ENCODE measurements at places on chromosomes 16 and 17.

DNA sequence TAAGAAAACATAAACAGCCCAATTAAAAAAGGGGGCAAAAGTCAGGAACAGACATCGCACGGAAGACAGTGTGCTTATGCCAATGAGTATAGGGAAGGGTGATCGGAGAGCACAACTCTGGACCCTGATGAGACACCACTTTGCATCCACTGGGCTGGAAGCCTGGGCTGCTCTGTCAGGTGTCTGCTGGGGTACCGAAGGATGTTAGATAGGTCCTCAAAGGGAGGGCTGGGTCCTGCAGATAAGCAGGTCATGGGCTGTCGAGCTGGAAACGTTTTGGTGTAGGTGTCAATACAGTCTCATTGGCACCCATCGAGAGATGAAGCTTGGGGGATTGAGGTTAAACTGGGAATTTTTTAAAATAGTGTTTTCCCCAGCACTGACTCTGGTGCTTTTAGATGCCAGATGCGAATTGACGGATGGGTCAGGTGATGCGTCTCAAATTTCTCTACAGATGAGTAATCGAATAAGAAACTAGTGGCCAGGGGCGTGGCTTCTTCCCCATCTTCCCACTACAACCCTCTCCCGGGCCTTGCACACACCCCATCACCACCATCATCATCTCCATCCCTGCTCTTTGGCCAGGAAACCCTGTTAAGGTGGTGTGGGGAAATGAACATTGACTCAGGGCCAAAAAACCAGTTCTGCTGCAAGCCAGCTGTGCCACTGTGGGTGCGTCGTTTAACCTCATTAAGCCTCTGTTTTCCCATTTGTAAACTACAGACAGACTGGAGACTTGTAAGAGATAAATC lies 47.8 kb upstream of the IRF8 start:
- DNase-seq, result no peak

DNA sequence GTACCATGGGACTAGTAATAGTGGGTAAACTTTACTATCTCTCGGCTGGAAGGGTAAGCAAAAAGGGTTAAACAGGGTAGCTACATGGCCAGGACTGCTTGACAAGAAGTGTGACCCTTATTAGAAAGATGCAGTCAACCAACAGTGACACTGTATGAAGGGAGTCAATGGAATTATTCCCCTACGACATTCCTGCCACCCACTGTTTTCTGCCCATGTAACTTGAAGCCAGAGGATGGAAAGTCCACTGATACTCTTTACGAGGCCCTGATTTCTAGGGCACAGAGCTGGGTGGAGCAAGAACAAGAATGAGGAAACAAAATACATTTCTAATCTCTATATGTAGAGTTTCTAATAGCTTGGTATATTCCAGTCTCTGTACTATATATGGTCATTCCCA lies 1102.5 kb downstream of the CDH11 start:
- DNase-seq, result no peak

DNA sequence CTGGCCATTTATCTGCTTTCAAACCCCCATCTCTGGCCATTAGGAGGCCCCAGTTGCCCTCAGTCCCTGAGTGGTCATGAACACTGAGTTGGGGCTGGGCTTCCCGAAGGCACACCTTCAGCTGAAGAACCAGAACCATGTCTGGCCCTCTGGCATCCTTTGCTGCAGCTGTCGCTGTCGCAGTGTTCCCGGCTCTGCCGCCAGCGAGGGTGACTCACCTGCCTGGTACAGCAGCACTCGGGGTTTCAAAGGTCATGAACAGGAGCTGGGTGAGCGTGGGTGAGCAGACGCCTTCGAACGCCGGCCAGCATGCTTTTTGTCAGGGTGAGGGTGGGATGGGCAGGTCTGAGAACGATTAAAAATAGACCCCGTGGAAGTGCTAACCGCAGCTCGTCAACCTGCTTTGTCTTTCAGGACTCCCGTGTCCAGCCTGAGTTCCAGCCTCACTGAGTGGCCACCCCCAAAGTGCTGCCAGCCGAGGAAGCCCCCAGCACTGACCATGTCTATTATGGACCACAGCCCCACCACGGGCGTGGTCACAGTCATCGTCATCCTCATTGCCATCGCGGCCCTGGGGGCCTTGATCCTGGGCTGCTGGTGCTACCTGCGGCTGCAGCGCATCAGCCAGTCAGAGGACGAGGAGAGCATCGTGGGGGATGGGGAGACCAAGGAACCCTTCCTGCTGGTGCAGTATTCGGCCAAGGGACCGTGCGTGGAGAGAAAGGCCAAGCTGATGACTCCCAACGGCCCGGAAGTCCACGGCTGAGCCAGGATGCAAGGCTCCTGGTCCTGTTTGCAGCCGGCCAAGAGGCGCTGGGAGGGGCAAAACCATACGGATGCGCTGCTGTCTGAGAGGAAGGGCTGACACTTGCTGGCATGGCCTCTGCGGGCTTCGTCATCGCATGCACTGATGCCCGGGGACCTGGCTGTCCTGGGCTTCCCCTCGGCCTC lies 7.6 kb downstream of the SNN start:
- DNase-seq, result no peak

- DNase-seq, result peak; percentile 59
Observed at GRCh38 chr17:42179911-42180410, 981 bp downstream of the KCNH4 start.

- DNase-seq, result no peak
Observed at GRCh38 chr17:80755650-80756405, 211.2 kb downstream of the RPTOR start.

DNA sequence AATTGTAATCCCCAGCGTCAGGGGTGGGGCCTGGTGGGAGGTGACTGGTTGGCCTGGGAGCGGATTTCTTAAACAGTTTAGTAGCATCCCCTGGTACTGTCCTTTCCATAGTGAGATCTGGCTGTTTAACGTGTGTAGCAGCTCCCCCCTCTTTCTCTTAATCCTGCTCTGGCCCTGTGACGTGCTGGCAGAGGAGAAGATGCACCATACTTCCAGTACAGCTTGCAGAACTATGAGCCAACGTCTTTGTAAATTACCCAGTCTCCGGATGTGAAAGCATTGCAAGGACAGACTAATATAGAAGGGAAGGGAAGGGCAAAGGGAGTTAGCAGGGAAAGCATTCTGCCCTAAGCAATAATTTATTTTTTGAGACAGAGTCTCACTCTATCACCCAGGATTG lies 83.9 kb downstream of the RMI2 start:
- DNase-seq, result no peak

DNA sequence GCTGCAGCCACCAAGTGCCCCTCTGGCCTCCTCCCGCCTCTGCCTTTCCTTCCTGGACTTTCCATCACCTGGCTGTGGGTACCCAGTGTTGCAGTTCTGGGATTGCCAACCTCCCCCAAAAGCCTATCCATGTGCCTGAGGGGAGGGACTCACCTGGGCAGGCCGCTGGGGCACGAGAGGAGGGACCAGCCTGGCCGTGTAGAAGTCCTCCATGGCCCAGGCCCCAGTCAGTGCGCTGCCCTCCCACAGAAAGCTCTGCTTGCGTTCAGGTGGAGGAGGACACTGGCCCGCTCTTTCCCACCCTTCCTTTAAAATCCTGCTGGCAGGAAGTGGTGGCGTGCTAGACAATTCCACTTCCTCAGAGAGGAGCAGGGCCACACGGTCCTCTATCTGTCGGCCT lies 14.2 kb downstream of the SLX4 start:
- no peak for DNase-seq

DNA sequence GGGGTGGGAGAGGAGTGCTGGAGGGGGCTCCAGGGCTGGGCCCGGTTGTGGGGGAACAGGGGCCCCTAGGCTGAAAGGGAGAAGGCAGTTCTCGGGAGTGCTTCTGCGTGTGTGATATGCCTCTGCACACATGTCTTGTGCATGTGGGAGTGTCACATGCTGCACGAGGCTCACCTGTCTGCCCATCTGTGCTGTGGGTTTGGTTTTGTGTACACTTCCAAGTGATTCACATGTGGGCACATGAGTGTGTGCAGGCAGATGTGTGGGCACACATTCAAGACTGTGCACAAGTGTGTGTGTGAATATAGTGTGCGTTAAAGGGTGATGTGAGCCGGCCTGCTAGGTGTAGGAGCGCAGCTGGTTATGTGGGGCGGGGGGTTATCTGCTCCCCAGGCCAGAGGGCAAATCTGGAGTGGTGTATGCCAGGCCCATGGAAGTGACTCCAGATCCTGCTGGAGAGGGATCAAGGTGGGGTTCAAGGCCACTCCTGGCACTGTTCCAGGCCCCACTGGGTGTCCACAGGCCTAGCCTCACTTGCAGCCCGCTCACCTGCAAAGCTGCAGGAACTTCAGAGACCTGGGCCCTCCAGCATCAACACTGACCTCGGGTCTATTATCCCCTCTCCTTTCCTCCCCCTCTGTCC lies 3.8 kb upstream of the BAHCC1 start:
- DNase-seq, result no peak

- DNase-seq, result no peak
Observed at GRCh38 chr16:86584071-86584685, 5.8 kb downstream of the FOXL1 start.

- DNase-seq, result no peak
Observed at GRCh38 chr17:77153999-77154586, 13.3 kb downstream of the SEC14L1 start.

GRCh38 chr17:62750631-62751051 lies 57.5 kb downstream of the MARCHF10 start:
- DNase-seq, result peak; percentile 60

DNA sequence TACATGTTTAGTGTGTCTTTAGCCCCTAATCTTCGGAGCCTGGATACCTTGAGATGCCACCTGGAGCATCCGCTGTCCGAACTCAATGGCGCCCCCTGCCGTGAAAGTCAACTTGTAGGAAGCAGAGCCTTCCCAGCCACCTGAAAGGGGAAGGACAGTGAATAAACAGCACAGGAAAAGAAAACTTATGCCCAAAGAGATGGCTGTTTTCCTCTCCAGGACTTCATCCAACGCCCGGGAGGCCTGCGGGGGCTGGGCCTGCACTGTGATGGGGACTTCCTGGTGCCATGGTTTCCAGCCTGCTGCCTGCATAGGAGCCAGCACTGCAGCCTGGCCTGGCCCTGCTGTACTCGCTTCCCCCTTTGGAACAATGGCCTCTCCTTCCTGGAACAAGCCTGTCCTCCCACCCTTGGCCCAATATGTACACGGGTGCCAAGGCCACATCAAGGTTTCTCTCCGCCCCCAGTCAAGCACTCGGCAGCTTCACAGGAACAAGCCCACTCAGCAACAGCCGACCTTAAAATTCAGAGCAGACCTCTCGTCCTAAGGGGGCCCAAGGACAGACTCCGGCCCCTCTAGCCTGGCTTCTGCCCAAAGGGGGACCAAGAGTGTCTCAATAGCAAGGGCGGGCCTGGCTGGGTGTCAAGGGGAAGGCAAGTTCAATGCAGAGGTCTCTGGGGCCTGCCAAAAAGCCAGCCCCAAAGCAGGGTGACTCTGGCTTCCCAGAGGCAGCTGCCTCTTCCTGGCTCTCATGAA lies 4.5 kb upstream of the UNC13D start:
- peak; percentile 66 for DNase-seq

DNA sequence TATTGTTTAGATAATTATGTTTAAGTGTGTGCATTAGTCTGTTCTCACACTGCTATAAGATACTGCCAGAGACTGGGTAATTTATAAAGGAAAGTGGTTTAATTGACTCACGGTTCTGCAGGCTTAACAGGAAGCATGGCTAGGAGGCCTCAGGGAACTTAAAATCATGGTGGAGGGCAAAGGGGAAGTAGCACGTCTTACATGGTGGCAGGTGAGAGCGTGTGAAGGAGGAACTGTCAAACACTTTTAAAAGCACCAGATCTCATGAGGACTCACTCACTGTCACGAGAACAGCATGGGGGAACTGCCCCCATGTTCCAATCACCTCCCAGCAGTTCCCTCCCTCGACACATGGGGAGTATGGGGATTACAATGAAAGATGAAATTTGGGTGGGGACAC lies 203.5 kb upstream of the GOT2 start:
- DNase-seq, result no peak

DNA sequence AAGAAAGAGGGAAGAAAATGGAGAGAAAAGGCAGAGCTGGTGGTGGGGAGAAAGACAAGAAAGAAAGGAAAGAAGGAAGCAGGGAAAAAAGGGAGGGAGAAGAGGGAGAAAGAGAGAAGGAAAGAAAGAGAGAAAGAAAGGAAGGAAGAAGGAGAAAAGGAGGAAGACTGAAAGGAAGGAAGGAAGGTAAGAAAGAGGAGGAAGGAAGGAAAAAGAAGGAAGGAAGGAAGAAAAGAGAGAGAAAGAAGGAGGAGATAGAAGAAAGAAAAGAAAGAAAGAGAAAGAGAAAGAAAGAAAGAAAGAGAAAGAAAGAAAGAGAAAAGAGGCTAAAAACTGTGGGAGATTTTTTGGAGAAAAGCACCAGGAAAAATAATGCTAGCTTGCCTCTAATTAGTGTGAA lies 561.4 kb upstream of the GOT2 start:
- no peak for DNase-seq

DNA sequence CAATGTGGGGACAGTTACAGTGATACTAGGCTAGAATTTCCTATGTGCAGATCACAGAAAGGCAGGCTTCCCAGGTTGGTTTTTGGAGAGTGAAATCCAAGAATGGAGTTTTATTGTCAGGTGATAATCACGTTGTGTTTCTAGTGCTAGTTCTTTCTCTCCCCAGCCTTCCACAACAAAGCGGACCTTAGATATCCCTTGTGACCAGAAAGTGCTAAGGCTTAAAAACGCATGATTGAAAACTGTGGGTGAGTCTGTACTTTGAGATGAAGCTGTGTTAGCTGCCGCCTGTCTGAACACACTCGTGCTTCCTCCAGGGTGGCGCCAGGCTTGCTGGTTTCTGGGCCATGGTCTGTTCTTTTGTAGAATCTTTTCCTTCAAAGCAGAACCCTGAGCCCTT lies 52.1 kb downstream of the BANP start:
- DNase-seq, result no peak

Measured in right hindlimb (tissue), 1 donor.